Stimulated activated CD4-positive, alpha-beta T cell treated with anti-CD3 and anti-CD28 coated beads, TNF-alpha, amount 100 ng/mL, for 48 hours (primary cell): ENCODE measurements at places on chromosomes 1 and 21.
A peak's percentile ranks its signal among the peaks of the same experiment; 100 is the strongest.

- no peak for DNase-seq
Observed at GRCh38 chr1:78475888-78476610, 14.7 kb upstream of the PTGFR start.

DNA sequence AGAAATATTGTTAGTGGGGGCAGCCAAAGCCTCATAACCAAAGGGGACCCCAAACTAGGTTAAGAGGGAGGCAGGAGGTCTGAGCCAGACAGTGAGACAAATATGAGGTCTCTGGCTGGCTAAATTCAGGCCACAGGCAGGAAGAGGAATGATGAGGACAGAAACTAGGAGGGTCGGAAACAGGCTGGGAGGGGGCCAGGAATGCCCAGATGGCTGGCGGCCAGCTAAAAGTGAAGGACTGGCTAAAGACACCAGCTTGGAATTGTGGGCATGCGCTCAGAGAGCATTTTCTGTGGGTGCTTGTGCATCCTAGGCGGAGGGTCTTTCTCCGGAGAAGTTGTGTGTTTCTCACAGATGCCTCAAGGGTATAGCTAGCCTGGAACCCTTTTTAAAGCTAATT, 77.0 kb downstream of the PGM1 start:
- no peak for DNase-seq

GRCh38 chr1:203364094-203364801, 13.3 kb upstream of the FMOD start:
- no peak for DNase-seq

DNA sequence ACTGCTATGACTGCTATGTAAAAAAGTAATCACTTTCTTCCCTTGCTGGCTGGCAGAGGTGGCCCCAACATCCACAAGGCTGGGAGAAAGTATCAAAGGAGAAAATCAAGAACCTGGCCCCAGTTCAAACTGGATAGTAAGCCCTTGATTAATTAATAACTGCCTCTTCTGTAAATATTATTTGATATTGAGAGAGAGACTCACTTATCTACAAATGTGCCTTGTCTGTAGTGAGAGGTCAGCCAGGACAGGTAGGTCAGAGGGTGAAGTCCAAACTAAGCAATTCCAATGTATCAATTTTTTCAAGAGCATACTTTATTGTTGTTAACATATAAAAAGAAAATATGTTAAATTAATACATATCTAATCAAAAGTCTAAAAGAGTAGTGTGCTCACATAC, 23.8 kb upstream of the TARBP1 start:
- no peak for DNase-seq

- no peak for DNase-seq
Observed at GRCh38 chr1:30359539-30360220, 363.7 kb downstream of the MATN1 start.

- no peak for DNase-seq
Observed at GRCh38 chr1:84366786-84367185, 31.5 kb upstream of the DNASE2B start.

DNA sequence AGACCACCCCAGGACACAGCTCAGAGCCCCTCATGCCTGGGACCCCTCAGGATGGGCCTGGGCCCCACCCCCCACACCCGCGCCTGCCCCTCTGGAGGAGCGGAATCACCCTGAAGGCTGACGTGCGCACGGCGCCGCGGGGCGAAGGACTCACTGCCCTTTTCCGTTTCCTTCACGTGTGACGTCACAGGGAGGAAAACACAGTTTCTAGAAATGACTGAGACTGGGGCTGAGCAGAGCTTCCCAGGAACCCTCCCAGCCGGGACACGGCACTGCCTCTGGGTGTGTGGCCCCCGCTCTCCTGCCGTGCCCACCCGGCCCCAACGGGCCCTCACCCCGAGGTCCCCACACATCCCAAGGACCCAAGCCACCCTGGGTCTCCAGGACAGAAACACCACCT, 5.4 kb upstream of the TNFRSF4 start:
- peak; percentile 61 for DNase-seq
